ENCODE measurements at places on chromosomes 12 and 14.

DNA sequence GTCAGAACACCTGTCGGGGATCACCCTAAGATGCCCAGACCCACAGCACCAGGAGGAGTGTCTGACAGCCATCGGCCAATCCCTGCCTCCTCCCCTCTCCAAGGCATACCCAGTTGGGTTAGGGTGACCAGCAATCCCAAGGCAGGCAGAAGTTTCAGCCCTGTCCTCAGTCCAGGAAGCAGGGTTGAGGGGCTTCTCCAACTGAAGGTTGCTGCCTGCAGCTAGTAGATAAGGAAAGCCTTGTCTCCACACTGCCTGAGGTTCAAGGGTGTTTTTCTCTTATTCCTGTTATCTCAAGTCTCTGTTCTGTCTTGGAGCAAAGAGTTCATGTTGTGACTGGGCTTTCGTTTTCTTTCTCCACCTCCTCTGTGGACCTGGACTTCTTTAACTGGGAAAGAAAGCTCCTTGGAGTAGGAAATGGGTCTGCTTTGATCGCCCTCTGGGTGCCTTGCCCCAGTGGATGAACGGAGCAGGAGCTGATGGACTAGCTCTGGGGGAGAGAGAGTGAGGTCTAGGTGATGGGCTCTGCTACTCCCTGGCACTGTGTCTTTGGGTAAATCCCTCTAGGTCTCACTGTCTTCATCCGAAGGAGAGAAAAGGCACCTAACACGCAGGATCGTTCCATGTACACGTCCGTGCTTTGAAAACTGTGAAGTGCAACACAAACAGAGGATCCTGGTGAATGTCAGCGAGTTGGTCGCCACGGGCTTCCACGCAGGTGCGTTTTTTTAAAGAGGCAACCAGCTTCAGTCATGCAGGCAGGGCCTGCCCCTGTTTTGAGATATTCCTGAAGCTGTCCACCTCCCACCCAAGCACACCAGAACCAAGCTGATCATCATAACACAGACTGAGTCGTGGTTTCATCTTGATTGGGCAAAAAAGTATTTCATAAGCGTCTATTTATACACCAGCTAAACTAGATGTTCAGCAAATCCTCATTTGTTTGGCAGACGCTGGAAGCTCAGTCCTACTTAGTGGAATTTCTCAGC is 52.5 kb upstream of the FOXN3 start:
- no peak for DNase-seq

DNA sequence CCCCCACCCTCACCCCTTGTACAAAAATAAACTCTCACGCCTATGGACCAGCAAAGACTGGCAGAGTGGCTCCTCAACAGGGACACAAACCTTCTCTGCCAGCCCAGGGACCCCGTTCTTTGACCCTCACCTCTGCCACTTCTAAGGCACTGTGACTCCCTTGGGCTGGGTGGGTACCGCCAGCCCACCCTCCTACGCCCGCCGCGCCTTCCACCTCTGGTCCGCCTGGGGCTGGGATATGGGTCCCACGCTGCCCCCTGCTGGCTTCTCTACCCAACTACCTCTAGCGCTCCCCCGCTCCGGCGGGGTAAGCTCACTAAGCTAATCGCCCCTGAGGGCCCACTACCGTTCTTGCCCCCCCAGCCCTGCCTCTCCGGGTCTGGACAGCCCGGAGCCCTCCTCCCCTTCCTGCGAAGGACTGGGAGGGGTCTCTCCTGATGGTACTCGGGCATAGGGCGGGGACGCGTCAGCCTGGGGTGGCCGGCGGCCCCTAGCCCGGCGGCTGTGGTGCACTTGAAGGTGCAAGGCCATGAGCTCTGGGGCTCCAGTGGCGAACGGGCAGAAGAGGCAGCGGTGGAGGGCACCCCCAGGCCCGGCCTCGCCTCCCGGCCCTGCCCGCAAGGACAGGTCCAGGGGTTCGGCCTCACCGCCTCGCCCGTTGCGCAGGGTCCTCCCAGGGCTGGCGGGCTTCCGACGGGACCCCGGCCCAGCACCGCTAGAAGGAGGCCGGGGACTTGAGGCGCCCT is 8.1 kb downstream of the ZNF219 start:
- no peak for DNase-seq

- DNase-seq, result no peak
Measured at GRCh38 chr12:115203701-115204100, 519.7 kb upstream of the TBX3 start.

DNA sequence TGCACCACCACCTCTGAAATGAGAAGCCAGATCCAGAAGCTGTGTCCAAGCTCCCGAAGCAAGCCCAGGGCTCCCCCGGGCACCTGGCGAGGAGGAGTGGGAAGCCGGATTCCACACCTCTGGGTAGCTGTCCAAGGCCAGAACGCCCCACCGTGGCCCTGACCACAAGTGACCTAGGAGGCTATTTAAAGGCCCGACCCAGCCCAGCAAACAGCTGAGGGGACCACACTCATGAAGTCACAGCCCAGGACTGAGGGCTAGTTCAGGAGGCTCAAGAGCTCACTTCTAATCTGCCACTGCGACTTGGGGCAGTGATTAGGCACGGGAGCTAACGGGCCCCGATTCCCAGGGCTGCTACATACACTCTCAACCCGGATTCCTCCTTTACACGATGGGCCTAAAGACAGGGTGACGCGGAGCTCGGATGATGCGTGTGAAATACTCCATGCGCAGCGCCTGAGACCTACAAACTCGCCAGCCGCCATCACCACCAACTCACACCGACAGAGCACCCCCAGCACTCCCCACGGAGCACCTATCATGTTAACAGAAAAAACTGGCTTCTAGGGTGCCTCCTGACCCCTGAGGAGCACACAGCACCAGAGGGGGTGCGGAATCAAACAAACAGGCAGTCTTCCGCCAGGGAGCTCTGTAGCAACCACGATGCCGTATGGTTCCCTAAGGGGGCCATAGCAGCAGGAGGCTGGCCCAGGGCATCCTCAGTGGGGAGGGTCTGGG is 84.0 kb upstream of the GPR68 start:
- DNase-seq, result no peak

DNA sequence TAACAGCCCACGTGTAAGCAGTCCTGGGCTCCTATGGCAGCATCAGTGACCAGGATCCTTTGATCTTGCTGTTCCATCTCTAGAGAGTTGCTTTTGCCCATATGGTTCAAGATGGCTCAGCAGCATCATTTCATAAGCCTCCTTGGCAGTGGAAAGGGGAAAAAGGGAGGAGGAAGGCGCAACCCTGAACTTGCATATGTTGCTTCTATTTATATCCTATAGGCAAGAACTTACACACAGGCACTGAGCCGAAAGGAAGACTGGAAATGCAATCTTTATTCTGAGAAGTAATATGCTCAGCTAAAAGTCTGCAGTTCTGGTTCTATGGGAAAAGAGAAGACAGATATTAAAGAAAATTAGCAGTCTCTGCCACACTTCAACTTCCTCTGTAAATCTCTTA is 167.7 kb upstream of the PLXNC1 start:
- no peak for DNase-seq

GRCh38 chr14:95240859-95241813 is 78.6 kb downstream of the CLMN start:
- no peak for DNase-seq
